Stimulated activated CD4-positive, alpha-beta T cell treated with anti-CD3 and anti-CD28 coated beads, TNF-alpha, amount 100 ng/mL, for 24 hours (primary cell): ENCODE measurements at places on chromosomes 6 and 20.

- no peak for DNase-seq
These were observed 2.8 kb downstream of the EZR start for GRCh38 chr6:158816329-158816728.

DNA sequence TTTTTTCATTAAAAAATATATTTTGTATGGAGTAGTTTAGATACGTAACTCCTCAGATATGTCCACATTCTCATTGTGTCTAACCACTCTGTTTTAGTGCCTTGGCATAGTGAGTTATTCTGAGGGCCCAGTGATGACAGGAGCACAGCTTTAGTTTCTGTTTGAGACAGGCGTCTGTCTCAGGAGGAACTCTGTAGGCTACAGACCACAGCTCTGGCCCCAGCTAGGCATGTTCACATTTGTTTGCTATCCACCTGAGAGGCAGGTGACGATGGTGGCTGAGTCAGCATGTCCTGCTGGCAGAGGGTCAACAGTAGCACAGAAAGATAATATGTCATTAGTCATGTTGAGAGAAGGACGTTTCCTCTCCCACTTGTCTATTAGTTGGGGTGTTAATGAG is 16.3 kb downstream of the LRRC1 start:
- no peak for DNase-seq

DNA sequence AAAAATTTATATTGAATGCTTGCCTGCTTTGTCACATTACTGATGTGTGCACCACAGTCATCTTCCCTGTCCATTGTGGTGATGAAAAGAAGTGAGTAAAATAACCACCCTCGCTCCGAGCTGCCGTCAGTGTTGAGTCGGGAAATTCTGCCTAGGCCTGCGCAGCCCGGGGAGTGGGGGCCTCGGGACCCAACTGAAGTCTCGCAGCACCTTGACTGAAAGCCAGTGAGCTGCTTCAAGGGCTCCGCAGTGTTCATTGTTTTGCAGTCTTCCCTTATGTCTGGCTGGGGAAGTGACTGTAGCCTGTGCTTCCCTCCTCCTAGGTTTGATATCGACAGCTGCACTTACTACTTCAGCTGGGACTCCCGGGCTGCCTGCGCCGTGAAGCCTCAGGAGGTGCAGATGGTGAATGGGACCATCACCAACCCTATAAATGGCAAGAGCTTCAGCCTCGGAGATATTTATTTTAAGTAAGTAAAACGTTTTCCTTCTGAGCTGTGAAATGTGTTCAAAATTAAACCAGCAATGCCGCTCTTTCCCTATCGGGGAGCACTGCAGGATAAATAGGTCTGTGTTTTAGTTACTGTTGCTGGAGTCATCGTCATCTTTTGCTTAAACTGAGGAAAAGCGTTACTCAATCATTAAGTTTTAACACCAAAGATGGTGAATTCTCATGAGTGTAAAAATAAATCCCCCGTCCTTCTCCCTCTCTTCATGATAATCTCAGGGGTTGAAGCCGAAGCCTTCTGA is 32.7 kb upstream of the SLC22A1 start:
- no peak for DNase-seq

DNA sequence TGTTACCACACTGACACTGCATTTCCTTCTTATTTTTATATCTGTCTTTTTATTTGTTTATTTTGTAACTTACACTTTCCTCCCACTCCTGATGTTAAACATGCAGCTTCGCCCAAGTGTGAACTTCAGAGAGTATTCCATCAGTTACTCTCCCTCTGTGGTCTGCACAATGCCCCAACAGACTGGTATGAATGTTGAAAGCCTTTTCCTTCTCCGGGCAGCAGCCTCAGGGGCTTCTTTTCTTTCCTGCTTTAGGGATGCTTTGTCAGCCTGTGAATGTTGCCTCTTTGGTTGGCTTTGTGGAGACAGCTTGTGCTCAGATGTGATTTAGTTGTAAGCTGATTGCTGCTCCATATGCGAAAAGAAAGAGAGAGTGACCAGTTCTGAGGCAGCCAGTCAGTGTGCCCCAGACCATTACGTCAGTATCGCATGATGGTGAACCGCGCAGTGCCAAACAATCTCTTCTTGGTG is 44.0 kb downstream of the SMPDL3A start:
- DNase-seq = no peak

DNA sequence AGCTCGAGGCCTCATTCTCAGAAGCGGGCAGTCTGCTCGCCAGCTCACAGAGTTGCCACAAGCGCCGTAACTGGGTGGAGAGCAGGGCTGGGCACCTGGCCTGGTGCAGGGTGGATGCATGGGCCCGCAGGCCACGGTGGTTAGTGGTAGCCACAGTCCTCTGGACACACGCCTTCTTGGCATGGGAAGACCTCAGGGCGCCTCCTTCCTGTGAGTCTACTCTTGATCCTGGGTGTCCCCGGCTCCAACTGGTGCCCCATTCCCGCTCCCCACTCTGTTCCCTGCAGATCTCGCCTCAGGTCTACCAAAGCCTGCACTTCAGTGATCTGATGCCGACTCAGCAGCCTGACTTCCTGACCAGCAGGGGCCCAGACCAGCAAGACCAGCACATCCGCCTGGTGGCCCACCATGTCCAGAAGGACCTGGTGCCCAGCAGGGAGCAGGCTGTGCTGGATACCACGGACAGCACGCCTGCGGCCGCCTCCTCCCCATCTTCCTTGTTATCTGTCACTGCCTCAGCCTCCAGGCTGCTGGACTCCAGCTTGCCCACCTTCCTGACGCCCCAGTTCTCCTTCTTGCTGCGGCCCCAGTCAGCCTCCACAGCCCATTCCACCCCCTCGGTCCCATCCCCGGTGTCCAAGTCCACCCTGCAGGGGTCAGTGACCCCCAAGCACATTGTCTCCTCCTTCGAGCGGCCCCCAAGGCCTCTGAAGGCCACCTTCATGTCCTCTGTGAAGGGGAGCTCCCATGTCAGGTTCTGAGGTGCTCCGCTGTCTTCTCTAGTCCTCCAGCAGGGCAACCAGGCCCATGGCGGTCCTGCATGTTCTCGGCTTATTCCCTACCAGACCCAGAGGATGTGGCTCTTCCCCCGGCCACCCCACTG is 43.1 kb downstream of the SUN5 start:
- no peak for DNase-seq

GRCh38 chr6:1562171-1562955 is 47.4 kb upstream of the FOXC1 start:
- no peak for DNase-seq

DNA sequence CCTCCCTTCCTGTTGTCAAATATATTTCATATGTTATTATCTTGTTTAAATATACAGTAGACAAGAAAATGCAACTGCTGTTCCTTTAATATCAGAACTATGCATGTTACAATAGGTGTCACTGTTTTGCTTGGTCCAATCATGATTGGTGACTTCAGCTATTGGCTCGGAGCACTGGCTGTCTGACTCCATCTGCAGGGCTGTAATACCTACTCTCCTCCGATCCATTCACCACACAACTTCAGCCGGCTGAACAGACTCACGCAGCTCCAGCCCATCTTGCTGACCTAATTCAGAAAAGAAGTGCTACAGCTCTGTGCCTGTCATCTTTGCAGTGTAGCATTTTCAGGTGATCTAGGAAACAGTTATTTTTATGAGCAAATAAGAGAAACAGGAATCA is at the start of gene BTBD3:
Gene BTBD3 (plus strand): TSS at position 231 of the 400 bp plus-strand sequence. CDS start 383 bp downstream, outside the sequence.
- DNase-seq = no peak

- peak; percentile 28 for DNase-seq
These were observed 968 bp downstream of the PHF3 start for GRCh38 chr6:63636518-63637021.

GRCh38 chr6:138028893-138029292 is 78.3 kb downstream of the PERP start:
- no peak for DNase-seq

GRCh38 chr6:107866606-107867301 is 42.6 kb upstream of the SCML4 start:
- no peak for DNase-seq

DNA sequence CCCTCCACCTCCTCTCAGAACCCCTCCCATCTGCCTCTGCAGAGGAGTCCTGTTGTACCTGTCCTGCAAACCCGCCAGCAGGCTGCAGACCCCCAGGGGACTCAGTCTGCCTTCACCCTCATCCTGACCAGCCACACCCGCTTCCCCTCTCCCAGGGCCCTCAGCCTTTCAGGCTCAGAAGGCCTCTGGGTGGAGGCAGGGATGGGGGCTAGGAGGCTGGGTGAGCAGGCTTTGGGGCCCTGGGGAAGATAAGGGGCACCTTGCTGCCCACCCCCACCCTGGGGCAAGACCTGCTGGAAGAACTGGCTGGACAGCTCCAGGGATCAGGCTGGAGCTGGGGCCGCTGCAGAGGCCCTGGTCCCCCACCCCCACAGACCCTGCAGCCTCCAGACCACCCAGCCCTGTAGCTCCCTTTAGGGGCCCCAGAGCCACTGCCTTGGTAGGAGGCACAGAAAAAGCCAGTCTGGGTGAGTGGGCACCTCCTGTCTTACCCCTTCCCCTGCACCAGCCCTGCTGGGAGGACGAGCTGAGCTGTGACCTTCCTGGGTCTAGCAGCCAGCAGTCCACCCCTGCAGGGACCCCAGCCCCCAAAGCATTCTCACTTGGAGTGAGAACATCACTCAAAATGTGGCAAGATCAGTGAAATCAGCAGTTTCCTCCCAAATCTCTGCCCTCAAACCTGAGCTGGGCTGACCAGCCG is 5.2 kb downstream of the TEAD3 start:
- DNase-seq = no peak

- DNase-seq = no peak
These were observed 745.1 kb upstream of the MARCKS start for GRCh38 chr6:113112086-113112485.

DNA sequence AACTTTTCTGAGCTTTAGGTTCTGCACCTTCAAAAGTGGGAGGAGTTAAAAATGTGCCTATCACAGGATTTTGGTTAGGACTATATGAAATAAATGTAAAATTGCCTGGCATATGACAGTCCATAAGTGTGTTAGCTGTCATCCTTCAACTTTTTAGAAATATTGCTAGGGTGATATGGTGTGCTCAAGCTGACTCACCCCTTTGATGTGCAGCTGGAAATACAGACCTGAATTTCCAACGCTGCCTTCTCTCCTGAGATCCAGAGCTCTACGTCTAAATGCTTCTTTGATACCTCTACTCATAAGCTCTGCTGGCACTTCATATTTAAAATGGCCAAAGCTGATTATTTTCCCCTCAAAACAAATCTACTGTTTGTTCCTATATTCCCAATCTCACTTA is 2.7 kb downstream of the SLC35B3 start:
- DNase-seq = no peak

DNA sequence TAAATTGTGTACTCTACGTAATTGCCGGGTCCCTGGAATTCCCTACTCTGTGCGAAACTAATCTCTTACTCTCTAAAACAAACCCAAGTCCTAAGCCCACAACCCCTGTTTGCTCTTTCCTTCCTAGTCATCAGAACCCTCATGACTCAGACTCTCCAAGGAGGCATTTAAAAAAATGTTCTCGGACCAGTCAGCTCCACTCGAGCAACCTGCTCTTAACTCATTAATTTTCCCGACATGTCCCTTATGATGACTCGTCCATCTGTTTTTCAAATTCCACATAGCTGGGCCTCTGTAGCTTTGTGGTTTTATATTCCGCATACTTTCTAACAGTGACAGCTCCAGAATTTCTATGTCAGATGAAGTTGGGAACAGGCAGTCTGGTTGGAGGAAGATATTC is 2.6 kb upstream of the MUC22 start:
- DNase-seq = no peak

DNA sequence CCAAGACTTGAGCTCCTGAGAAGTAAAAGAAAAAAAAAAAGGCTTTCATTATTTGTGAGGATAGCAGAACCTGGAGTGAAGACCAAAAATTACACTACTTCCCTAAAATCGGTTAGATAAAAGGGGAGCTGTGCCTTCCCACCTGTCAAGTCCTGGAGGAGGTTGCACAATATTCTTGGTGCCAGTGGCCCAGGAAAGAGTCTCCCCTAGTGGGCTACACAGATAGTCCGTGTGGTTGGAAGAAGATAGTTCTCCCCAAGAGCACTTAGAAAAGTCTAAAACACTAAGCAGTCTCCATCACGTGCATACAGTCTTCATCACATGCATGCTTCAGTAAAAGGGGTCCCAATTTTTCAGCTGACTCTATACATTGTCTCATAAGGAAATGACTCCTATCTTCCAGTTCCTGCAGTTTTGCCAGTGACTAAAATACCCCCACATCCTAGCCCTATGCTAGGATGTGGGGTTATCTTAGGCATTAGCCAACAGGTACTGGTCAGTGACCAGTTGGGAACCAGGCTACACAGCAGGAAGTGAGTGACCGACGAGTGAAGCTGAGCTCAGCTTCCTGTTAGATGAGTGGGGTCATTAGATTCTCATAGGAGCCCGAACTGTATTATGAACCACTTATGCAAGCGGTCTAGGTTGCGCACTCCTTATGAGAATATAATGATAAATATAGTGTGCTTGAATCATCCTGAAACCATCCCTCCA is 199.5 kb upstream of the FAM83B start:
- DNase-seq = no peak

DNA sequence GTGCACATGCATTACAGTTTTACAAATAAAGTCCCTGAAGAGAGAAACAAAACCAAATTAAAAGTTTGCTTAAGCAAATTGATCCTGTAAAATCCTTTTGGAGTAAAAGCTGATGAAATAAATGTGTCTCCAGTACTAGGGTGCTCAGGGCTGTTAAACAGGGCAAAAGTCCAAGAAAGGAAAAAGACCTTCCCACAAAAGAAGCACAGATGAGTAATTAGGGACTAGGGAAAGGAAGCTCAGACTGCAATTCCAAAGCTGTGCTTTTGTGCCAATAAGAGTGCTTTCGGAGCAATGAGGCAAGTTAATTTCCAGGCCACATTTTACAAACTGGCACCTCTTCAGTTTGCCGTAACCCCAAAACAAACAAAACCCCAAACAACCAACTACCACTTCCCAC is 10.4 kb upstream of the RNF182 start:
- no peak for DNase-seq

DNA sequence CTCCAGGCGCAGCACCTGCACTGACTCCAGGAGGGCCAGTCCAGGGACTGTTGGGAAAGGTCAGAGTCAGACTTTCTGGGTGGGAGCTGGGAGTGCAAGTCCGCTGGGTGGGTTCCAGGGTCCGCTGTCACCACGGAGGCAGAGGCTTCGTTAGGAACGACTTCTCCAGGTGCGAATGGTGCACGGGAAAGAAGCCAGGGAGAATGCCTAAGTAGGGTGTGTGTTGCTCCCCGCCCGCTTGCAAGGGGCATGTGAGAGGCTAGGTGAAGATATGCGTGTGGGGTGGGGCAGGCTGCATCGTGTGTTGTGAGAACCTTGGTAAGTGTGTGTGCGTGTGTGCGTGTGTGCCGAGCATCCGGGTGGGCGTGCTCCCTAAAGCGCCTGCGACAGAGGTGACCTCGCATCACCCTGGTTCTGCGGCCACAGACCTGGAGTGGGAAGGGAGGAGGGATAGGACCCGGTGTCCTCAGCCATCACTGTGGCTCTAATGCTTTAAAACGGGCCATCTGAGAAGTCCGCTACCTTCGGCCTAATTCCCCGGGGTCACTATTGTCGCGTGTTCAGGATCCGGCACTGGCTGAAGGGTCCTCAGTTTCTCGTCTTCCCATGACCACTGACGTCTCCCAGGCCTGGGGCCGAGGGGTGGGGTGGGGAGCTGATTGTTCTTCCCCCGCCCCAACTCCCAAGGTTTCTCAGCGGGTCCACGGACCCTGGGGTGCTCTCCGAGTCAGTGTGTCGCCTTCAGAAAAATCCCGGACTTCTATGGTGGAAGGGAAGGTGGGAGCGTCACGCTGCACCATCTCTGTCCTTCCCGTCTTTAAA is 6.1 kb downstream of the SLC32A1 start:
- no peak for DNase-seq

GRCh38 chr6:113660819-113661218 is 196.3 kb upstream of the MARCKS start:
- no peak for DNase-seq
